ENCODE measurements at places on chromosomes 2 and 18.

DNA sequence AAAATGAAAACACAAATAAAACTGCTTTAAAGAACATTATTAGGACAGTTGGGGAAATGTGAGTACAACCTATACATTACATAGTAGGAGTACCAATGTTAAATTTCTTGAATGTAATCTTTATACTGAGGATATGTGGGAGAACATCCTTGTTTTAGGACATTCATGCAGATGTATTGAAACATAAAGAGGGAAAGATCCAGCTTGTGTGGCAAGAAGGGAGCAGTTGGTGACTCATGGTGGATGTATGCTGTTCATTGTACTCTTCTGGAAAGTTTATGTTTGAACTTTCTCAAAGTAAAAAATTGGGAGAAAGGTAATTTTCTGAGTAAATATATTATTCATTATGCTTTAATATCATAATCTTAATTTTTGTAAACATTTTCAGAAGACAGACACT, 132.1 kb upstream of the DLGAP1 start:
- DNase-seq: no peak

GRCh38 chr18:8241731-8242130, 367.5 kb upstream of the RAB12 start:
- no peak for DNase-seq

DNA sequence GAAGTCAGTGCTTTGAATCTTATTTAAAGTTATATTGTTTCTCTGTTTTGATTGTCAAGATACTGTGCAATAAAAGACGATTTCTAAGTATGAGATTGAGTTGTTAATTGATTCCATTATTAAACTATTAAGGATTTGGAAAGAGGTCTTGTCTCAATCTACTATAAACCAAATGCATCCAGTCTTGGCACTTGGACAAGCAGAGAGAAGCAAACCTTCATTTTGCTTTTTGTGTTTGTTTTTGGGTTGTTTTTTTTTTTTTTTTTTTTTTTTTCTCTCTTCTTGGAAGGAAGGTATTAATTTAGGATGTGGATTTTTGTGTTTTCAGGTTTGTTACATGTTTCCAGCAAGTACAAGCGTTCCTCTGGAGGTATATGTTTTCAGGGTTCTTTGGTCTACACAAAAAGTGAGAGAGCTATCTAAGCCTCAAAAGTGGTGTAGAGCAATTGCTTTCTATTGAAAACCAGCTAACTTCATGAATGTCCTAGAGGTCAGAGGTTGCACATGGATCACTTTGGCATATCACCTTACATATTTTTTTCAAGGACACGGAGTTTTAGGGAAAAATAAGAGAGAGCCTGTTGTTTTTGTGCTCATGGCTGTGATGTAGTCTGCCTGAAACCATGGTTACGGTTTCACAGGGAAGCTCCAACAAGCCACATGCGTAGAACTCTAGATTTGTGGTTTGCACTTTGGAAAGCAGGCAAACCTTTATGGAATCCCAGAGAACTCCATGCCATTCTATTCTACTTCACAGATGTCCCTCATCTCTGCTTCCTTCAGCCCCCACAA, 1.8 kb downstream of the PRKCE start:
- no peak for DNase-seq

DNA sequence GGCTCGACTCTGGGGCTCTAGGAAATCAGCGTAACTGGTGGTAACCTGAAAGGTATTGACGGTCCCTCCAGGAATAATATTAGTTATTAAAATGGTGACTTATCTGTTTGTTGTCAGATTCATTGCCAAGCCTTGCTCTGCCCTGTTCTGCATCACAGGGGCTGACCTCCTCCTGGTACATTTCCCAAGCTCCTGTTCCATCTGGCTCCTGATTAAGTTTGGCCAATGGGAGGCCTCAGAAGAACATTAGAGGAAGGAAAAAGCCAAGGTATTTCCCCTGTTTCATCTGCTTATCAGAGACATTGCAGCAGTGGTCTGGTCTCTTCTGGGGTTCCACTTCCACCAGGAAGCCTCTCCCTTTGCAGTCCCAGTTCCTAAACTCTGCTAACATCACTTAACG, 527.0 kb downstream of the TNS1 start:
- no peak for DNase-seq

GRCh38 chr2:16128746-16129610, 188.6 kb downstream of the MYCN start:
- no peak for DNase-seq

GRCh38 chr2:205766779-205767359, 84.6 kb downstream of the NRP2 start:
- peak; percentile 18 for DNase-seq

GRCh38 chr2:235781775-235782174, 287.9 kb downstream of the AGAP1 start:
- DNase-seq: no peak

- no peak for DNase-seq
These were observed 15.0 kb downstream of the RAB27B start for GRCh38 chr18:54843314-54843713.

DNA sequence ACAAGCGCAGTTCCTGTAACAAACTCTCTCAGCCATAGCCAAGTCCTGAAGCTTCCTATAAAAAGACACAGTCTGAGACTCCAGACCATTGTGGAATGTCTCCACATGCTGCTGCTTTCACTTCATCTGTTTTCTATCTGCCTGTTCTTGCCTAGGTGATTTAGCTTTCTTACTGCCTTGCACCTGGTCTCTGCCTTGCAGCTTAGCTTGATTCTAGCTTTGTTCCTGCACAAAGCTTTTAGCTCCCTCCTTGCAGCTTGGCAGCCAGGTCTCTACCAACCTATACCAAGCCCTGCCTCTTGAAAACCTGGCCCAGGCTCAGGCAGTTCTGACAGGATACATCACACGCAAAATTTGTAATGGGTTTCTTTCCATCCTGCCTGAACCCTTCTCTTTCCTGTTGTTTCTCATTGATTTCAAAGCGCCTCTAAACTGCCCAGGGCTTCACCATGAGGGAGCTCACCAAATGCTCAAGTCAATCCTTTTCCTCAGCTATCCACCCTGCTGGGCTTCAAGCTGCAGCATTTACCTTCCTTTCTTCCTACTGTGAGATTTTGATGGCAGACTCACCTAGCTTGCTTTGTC, 941.3 kb upstream of the NXPH2 start:
- no peak for DNase-seq

- DNase-seq: no peak
These were observed 377.8 kb upstream of the SMIM21 start for GRCh38 chr18:75805265-75805664.

DNA sequence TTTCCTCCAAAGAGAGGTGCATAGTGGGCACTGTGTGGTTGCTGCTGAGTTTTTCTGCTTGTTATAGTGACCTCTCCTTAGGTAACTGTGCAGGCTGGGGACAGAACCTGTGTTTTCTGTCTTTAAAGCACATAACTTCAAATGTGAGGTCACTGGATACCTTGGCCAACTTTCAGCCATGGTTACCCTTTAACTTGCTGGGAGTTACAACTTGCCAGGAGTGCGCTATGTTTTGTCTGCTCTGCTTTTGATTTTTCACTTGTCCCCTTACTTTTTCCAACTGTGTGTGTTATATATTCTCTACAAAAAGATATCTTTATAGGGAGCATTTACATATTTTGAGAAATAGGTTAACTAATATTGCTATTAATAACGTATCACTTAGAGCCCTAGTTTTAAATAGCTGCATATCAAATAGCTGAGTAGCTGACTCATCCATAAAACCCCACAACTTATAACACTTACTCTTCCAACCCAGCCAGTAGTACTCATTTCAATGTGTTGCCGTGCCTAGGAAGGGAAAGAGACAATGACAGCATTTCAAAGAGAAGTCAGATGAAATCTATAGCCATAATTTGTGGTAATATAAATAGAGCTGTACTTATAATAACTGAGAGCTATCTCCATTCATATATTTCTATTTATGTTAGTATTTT, 51.6 kb downstream of the DPP4 start:
- no peak for DNase-seq

GRCh38 chr18:57466307-57466706, 31.1 kb downstream of the ONECUT2 start:
- no peak for DNase-seq

- no peak for DNase-seq
These were observed 150.9 kb upstream of the ZFP36L2 start for GRCh38 chr2:43377327-43377726.

- DNase-seq: no peak
These were observed 471.1 kb upstream of the MEX3C start for GRCh38 chr18:51668607-51669006.

DNA sequence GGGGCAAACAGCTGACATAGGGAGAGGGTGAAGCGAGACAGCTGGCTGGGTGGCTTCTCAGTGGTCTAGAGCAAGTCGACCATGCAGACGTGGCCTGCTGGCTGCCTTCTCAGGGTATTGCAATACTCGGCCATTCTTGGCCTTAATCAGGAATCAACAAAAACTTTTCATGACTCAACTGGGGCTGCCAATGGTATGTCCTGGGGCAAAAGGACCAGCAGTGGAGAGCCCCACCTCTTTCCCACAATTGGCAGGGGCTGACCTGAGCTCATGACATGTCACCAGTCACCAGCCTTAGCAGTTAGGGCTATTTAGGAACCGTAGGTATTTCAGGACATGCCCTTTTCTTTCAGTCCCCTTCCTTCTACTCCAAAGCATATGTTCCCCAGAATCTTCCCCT, 19.1 kb downstream of the PLA2R1 start:
- no peak for DNase-seq

- DNase-seq: no peak
These were observed 203.5 kb downstream of the NDUFA10 start for GRCh38 chr2:239821694-239822075.

GRCh38 chr18:54883816-54884604, 55.7 kb downstream of the RAB27B start:
- DNase-seq: no peak

GRCh38 chr2:207156451-207157161, 9.1 kb downstream of the KLF7 start:
- DNase-seq: no peak

DNA sequence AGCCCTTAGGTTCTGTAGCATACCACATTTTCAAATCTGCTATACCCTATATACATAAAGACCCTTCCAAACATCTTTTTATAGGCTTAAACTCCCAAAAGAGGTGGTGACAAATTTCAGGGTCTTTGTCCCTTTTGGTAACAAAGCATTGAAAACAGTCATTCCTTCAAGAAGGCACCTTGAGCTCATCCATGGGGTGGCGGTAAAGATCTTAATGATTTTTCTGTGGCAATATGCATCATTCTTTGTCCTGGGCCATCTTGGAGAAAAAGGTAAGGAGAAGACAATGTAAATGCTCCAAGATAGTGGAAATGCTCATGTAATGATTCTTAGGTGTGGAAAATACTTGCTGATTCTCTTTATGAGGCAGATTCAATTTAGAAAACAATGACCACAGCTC, 890.5 kb downstream of the CNTNAP5 start:
- DNase-seq: no peak

GRCh38 chr2:181394741-181395437, 62.3 kb upstream of the ITGA4 start:
- DNase-seq: no peak

GRCh38 chr2:37600735-37601134, 70.7 kb downstream of the CDC42EP3 start:
- DNase-seq: no peak

DNA sequence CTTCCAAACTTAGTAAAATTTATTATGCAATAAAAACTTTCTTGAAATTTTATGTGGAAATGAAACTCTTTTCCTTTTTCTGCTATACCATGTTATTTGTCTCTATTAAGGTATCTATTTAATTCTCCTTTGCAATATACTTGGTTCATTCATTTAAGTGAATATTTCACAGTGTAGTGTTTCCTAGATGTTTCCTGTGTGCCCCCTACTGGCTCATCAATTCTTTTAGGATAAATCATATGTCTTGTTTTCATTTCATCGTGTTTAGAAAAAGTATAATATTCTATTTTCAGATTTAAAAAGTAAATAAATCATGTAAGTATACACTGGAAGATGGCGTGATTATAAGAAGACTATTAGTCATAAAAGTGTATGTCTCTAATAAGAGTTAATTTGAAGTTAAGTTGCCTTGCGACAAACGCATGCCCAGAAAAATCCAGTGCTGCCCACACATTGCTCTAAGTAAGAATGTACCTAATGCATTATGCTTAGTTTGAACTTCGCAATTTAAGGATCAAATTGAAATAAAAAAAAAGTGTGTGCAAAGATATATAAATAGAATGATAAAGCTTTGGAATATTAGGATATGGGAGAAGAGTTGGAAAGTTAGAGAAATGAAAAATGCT, 525.4 kb downstream of the KCNJ3 start:
- DNase-seq: no peak

GRCh38 chr2:176283291-176284068, 14.2 kb downstream of the MTX2 start:
- no peak for DNase-seq

DNA sequence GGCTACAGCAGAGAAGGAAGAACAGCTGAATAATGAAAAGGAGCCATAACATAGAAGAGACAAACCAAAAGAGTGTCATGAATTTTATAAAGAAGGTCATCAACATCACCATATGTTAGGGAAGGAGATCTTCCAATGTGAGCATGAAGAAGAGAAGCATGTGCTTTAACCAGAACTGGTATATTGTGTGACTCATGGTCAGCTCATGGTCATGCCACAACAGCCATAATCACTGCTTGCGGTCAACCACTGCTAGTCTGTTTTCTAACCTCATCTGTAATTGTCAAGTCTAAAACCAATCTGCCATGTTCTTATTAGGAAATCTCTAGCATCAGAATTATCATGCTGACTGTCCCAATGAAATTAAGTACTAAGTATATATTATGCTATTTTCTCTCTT, 204.1 kb upstream of the VRK2 start:
- DNase-seq: no peak

DNA sequence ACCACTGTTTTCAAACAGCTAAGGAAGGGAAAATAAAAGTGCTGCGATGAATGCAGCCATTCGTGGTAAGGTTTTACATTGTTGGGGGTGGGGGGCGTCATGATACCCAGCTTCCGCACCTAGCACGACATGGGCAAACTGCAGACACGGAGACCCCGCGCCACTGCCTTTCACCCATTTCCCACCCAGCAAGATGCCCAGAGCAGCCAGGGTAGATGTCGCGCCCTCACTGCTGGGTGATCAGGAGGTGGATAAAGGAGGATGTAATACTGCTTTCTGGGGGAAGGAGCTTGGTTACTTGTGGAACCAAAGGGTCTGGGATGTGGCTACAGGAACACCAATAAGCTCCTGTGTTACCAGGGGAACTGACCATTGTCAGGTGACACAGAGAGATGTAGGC, 138.4 kb downstream of the ZNF516 start:
- DNase-seq: no peak
